ENCODE measurements at places on chromosomes 12 and 14.

DNA sequence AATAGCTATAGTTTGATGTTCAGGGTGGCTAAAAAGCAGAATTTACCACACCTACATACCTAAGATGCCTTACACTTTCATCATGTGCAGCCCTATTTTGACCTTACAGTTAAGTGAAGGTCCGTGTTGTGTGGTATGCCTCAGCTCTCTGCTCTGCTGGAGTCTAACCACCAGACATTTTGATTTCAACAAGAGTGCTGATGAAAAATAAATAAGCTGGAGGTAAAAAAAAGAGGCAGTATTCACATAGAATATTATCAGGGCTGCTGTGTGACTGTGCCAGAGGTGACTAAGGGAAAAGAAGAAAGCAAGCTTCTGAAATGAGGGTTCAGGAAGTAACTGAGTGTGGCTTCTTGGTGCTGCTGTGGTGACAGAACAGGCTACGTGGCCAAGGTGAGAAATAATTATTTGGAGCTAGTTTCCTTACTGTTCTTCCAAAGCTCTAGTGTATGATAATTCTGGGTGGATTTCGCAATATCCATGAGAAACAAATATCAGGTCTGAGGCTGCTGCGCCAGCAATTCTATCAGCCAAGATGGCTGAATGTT, 188.8 kb downstream of the STXBP6 start:
- DNase-seq = no peak

GRCh38 chr12:104935886-104936285, 22.2 kb downstream of the SLC41A2 start:
- DNase-seq = no peak

DNA sequence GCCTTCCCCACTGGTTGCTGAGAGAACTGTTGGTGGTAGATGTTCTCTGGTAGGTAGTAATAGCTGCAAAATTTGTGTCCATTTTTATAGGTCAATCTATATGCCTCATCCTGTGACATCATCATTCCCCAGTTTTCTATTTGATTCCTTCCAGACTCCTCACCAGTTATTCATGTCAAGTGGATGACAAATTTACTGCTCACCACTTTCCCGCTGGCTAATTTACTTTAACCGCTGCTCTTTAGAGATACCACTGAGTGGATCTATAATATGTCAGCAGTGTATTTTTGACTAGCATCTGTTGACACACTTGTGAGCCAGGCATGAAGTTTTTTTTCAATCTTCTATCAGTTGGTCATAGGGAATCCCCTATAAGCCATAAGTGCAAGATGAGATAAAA, 24.6 kb downstream of the GPR65 start:
- no peak for DNase-seq

DNA sequence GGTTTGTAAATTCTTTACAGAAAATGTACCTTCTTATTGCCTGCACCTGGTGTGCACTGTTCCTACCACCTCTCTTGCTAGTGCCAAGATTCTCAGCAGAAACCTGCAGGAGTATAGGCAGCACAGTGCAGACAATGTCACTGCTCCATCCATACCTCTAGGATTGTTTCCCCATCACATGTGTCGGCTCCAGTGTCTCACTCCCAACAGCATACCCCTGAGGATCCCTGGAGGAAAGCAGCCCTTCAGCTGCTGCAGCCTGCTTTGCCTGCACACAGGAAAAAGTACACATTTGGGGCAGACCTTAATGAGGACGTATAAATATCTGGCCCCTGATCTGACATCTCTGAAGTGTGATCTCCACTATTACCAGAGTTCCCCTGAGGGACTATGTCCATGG, 235.5 kb downstream of the MDGA2 start:
- DNase-seq = no peak

GRCh38 chr14:68444449-68445168, 348.3 kb downstream of the ZFP36L1 start:
- no peak for DNase-seq

DNA sequence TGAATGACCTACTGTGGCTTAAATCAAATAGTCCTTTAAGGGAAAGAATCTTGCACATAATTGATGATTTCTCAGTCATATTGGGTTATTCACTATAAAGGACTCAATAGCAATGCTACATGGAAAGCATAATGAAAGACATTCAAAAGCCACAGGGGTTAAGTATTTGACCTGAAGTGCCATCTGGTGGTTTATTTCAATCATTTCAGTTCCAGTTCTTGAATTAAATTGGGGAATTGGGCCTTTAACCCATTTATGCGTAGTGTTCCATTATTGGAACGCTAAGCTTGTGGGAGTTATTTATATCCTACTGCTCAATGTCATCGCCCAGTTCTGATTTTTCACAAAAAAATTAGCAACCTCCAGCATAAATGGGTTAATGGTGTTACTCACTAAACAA, 41.3 kb upstream of the C12orf71 start:
- DNase-seq = peak; percentile 6

DNA sequence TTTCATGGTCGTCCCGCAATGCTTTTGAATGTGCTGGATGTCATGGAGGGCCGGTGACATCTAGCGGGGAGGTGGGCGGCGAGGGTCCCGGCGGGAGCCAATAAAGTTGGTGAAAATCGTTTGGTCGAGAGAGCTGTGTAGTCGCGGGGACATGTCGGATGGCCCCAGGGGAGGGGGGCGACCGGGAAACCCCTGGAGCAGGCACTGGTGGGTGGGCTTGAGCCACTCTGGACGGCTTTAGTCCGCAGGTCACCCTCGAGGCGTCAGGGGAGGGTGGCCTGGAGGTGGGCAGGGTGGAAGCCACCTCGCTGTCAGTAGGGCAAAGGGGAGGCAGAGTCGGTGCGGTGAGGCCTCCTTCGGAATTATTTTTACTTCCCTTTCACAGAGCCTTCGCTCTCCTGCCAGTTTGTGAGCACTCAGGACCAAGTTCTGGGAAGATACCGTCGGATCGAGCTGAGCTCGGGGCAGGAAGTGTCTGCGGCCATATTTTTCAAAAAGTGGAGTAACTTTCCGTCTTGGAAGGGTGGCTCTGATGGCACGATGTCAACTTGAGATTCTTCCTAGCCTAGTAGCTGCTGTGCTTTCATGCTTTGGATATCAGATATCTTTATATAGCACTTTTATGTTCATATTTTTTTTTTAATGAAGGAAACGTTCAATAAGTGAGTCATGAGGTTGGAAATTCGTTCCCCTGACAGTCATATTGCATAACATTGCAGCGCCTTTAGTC, 28.2 kb downstream of the WBP11 start:
- no peak for DNase-seq

GRCh38 chr12:25308756-25309155, 58.0 kb upstream of the KRAS start:
- DNase-seq = no peak

DNA sequence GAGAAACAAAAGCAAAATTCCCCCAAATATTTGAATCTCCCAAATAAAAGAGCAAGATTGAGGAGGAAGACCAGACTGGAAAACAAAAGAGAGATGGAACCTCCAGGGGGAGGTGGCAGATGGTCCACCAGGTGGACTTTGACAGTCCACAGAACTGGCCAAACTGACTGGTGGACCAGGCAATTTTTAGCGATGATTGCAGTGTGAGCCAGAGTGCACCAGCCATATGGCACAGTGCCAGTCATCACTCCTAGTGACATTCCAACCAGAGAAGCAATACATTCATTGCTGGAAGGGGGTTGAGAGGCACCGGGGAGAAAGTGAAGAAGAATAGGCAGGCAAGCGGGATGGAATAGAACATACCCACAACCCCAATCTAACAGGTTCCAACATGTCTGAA, 182.9 kb downstream of the EXOC5 start:
- DNase-seq = no peak

- no peak for DNase-seq
These were observed 57.5 kb downstream of the ARHGAP5 start for GRCh38 chr14:32134448-32135097.

- no peak for DNase-seq
These were observed 593 bp downstream of the CFL2 start for GRCh38 chr14:34713681-34714319.

- DNase-seq = no peak
These were observed 76.1 kb downstream of the LRIG3 start for GRCh38 chr12:58844161-58844560.

DNA sequence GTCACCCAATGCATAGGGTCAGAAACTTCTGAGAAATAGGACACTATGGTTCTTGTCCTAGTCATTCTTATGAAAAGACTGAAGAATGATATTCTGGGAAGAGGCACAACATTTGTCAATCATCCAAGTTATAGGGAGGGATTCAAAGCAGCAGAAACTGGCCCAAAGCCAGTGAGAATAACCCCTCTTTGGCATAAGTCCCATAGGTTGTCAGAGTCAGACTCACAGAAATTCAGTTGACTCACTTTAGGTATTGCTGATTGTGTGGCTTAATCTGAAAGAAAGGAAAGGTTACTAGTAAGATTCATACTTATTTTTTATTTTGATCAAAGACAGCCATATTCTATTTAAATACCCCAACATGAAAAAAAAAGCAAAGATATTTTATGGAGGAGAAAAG, 151.0 kb downstream of the SRGAP1 start:
- DNase-seq = no peak

DNA sequence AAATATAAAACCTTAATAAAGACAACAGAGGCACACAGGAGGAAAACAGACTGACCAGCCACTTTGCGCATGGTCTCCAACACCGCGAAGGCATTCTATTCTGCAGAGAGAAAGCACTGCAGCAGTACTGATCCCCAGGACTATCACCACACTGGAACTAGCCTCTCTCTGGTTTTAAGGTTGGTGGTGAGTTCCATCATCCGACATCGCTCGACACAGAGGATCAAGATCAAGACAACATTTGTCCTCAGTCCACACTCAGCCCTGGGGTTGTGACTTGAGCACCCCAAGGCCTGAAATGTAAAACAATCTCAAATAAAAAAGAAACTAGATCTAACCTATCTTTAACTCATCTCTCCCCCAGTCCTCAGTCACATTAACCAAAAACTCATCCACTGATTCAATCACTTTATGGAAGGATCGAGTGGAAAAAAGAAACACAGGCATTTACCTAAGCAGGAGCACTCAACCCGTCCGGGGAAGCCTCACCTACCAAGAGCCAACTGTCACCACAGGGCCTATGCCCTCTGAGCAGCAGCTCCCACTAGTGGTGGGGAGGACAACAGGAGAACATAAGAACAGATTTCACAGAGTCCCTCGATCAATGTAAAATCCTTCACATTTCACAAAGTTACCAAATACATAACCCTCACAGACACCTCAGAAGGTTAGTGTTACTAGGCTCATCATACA, 17.7 kb downstream of the STXBP6 start:
- peak; percentile 44 for DNase-seq

GRCh38 chr12:11524446-11524845, 125.0 kb upstream of the ETV6 start:
- no peak for DNase-seq

- no peak for DNase-seq
These were observed 20.5 kb upstream of the ZFP36L1 start for GRCh38 chr14:68813318-68813838.

- no peak for DNase-seq
These were observed 187.2 kb upstream of the MYL2 start for GRCh38 chr12:111107392-111108178.

- no peak for DNase-seq
These were observed 67.6 kb upstream of the CFL2 start for GRCh38 chr14:34782031-34782430.

DNA sequence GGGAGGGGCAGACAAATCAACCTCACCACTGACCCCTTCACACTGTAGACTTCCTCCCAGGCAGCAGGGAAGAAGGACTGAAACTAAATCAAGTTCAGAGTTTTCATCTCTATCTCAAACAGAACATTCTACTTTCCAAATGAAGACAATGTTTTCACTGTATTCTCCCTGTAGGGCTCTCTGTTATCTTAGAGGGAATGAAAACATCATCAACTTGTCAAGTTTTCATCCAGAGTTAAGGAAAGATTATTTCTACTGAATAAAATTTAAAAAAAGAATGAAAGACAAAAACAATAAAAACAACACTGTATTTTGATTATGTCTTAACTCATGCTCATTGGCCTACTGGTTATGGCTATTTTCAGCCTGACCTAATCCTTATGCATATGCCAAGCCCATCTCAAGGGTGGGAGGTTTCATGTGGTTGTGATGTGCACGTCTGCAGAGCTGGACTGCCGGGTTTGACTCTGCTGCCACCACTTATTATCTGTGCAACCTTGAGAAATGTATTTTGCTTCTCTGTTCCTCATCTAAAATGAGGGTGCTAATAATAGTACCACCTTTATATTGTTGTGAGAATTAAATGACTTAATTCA, 152.0 kb upstream of the AVPR1A start:
- no peak for DNase-seq

- no peak for DNase-seq
These were observed 53.0 kb upstream of the RPH3A start for GRCh38 chr12:112738531-112738930.

All from HuH-7 (cell line).